ENCODE measurements at places on chromosomes 2 and 18.

DNA sequence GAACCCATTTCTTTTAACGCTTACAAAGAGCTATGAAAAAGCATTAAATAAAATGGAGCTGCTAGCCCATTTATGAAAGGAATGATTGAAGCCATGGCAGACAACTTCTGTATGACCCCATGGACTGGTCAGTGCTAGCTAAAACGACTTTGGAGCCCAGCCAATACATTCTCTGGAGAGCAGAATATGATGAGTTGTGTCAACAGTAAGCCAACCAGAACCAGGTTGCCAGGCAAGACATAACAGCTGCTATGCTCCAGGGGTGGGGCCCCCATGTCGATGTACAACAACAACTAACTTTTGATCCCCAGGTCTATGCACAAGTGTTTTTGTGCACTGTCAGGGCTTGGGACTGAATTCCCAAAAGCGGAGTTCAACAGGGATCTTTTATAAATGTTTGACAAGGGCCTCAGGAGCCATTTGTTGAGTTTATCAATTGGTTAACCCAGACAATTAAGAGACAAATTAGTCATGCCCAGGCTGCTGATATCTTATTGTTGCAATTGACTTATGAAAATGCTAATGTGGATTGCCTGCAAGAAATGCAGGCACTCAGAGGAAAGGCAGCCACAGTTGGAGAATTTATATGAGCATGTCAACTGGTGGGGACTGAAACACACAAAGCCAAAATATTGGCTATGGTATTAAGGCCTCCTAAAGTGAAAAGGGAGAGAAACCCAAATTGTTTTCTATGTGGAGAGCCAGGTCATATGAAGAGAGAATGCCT is 64.6 kb upstream of the MYO3B start:
- DNase-seq = no peak

- DNase-seq = no peak
Measured at GRCh38 chr2:66601624-66602023, 166.7 kb downstream of the MEIS1 start.

GRCh38 chr18:22210311-22210754 is 40.9 kb downstream of the GATA6 start:
- DNase-seq = no peak

DNA sequence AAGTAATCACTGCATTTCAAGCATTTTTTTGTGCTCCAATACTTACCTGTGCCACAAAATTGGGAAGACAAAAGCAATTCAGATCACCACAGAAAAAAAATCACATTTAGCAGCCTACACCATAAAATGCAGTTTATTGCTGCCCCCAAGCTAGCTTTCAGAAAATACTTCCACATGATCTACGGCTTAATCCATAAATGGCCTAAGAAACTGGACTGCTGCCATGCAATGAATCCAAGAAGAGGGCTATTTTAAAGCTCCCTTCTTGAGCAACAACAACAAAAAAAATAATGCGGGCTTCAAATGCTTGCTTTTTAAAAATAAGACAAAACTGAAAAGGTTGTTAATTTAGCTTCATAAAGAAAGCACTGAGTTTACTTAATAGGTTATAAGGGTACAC is 272.3 kb downstream of the RAD51AP2 start:
- no peak for DNase-seq

DNA sequence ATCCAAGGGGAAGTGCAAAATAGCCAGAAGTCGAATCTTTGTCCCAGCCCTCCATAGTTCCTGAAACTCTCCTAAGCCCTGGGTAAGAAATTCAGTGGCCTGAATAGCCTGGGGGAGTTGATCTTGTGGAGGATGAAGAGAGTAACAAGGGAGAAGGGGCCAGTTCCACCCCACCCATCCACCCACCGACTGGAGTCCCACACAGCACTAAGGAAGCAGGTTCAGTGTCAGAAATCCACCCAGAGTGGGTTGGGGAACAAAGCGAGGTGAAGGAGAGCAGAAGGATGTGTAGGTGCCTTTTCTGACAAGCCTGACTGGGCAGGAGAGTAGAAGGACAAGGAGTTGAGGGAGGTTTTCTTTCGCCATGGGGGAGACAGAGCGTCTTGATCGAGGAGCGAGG is 136.8 kb downstream of the SMAD2 start:
- DNase-seq = no peak

DNA sequence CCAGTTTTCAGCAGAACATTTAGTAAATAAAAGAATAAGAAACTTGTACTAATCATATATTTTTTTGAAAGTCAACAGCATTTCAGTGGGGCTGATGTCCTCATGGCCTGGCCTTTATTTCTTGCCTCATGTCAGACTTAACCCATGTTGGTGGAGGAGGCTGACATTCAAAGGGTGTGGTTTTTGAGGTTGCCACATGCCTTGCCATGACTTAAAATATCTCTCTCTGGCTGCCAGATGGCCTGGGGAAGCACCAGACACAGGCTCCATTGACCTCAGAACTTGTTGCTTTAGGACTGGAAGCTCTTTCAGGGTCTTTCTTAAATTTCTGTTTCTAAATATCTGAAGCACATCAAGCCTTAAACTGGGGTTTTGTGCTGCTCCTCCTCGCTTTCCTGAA is 32.5 kb upstream of the CD28 start:
- no peak for DNase-seq

GRCh38 chr2:179581605-179582004 is 279.8 kb downstream of the ZNF385B start:
- peak; percentile 7 for DNase-seq

GRCh38 chr18:42950732-42951131 is 164.8 kb downstream of the RIT2 start:
- no peak for DNase-seq

- DNase-seq = no peak
Measured at GRCh38 chr2:111244864-111245263, 124.2 kb downstream of the BCL2L11 start.

DNA sequence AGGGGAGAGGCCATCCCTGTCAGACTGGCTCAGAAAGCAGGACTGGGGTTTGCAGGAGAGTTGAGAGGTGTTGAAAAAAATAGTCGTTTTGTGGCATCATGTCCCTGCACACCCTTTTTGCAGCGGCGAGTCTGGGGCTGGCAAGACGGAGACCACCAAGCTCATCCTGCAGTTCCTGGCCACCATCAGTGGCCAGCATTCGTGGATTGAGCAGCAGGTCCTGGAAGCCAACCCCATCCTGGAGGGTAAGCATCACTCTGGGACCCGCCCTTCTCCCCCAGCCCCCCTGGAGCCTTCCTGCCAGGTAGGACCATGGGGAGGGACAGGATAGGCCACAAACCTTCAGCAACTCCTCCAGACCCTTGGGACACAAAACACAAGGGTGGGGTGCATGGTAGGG is 34.2 kb downstream of the MYO7B start:
- DNase-seq = no peak

DNA sequence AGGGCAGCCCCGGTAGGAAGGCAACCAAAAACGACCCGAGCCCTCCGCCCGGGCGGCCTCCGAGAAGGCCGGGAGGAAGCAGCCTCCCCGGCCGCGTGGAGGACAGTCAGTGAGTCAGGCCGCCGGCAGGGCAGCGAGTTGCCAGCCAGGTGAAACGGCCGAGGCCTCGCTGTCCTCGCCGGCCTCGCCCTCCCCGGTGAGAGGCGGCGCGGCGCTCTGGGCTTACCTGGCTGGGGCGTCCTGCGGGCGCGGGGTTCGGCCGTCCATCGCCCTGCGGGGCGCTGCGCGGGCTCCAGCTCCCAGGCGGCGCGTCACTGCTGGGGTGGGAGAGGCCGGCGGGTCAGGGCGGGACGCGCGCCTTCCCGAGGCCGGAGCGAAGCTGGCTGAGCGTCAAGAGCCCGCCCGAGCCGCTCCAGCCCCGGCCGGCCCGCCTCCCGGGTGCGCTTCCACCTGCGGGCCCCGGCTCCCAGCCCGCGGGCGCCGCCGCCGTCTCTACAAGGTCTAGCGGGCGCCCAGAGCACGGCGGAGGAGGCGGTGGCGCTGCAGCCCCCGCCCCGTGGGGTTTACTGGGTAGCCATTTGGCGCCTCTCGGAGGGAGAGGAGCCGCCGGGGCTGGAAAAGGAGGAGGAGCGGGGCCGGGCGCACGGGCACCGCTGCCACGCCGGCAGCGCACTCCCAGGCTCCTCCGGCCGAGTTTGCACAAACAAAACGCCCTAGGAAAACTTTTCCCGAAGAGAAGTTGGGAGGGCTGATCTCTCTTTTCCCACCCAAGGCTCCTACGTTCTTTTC is 499 bp downstream of the COBLL1 start:
- peak; percentile 82 for DNase-seq

- no peak for DNase-seq
Measured at GRCh38 chr2:241608881-241609280, 28.1 kb downstream of the THAP4 start.

DNA sequence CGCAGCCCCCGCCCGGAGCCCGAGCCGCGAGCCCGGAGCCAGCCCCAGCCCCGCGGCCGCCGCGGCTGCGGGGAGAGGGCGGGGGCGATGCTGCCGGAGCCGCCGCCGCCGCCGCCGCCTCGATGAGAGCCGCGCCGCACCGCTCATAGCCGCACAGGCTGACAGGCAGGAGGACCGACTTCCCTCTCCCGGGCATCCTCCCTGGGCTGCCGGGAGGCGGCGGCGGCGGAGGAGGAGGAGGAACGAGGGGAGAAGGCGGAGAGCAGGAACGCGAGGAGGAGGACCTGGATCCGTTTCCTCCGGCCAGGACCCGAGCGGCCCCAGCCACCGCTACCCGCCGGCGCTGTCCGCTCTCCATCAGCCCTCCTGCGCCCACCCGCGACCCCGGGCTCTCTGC is 370 bp downstream of the KLHL29 start:
- DNase-seq = peak; percentile 32

- DNase-seq = no peak
Measured at GRCh38 chr2:176851889-176852483, 360.6 kb upstream of the HNRNPA3 start.

- no peak for DNase-seq
Measured at GRCh38 chr2:41579806-41580205, 468.0 kb upstream of the PKDCC start.

DNA sequence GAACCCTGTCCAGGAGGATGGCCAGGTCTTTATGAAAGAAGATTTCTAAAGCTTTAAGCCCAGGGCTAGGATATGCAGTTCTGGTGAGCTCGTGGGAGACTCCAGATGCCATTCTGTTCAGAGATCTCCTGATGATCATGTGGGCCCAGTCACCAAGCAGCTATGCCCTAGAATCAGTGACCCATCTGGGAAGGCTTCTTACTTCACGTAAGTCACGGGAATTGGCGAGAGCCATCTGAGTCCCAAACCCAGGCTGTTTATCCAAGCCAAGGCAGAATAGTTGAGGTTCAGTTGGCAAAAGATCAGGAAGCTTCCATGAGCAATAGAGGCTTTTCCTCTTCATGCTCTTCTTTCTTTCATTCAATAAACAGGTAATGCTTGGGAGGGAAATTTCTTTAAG is 23.9 kb downstream of the ANTXR1 start:
- no peak for DNase-seq

DNA sequence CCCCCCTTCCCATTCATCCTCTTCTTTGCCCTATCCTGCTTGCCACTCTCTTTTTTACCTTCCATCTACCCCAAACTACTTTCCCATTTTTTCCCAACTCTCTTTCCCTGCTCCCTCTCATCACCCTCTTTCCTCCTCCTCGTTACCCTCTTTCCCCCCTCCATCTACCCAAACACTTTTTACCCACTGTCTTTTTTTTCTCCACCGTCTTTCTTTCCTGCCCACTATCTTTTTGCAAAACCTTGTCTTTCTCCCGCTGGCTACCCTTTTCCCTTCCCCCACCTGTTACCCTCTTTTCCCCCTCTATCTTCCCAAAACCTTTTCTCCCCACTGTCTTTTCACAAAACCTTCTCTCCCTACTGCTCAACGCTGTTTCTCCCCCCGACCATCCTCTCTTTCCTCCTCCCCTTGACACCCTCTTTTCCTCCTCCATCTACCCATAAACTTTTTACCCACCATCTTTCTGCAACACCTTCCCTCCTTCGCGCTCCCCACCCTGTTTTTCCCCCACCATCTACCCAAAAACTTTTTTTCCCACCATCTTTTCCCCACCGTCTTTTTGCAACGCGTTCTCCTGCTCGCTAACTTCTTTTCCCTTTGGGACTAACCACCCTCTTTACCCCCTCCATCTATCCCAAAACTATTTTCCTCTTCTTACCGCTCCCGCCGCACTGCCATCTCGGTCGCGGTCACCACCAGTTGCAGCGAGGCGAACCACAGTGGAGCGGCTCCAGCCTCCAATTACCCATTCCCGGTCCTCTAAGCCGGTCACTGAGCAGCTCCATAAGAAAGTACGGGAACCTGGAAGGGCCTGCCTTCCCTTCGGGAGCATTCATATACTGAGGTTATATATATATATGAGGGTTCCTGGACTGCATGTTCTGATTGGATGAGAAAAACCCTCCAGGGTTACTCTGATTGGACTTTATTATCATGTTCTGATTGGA is 15.0 kb downstream of the CCDC74A start:
- DNase-seq = no peak

DNA sequence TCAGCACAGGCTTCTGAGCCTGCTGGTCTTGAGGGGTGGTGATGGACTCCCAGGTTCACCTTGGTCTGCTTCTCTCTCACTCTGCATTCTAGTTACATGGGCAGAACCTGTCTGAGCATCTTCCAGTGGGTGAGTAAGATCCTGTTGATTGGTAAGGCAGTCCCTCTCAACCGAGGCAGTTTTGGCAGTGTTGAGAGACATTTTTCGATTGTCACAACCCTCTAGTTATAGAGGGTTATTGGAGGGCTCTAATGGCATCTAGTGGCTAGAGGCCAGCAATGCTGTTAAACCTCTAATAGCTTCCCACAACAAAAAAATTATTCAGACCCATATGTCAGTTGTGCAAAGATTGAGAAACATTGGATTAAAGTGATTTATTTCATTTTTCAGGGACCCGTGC is 9.3 kb upstream of the MGAT5 start:
- no peak for DNase-seq

GRCh38 chr18:61853855-61854254 is 39.0 kb downstream of the RNF152 start:
- no peak for DNase-seq

- no peak for DNase-seq
Measured at GRCh38 chr2:145755019-145755837, 1235.3 kb upstream of the ZEB2 start.

GRCh38 chr2:129779783-129780182 is 199.7 kb upstream of the RAB6C start:
- no peak for DNase-seq

DNA sequence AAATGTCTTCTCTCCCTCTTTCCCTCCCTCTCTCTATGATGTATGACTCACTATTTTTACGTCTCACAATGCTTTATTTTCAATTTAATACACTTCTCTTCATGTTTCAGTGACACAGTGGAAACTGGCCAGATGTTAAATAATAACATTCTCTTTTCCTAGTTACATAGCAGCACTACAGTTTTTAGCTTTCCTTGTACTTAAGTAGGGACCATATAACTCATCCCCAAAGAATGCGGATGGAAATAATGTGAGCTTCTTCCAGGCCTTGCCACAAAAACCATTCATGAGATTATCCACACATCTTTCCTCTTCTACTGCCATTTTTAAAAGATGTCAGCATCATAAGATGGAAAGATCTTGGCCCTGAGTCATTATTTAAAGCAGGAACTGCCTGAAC is 789.4 kb downstream of the LRP1B start:
- DNase-seq = no peak

DNA sequence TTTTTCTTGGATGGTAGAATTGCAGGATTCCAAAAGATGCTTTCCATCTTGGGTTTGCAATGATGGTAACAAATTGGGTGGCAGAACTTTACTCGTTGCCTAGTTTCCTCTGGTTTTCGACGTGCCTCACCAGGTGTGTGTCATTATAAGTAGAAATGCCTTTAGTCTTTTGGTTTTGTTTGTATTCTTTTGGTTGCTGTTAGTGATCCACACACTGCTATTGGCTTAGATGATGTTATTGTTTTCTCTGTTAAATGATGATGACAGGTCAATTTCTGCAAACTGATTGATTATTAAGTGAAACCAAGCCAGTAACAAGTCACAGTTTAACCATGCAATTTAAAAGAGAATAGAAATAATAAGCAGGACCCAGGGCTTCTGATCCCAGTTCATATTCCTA is 6.1 kb upstream of the LAMA3 start:
- DNase-seq = no peak
